ENCODE measurements at places on chromosomes 2 and 18.

DNA sequence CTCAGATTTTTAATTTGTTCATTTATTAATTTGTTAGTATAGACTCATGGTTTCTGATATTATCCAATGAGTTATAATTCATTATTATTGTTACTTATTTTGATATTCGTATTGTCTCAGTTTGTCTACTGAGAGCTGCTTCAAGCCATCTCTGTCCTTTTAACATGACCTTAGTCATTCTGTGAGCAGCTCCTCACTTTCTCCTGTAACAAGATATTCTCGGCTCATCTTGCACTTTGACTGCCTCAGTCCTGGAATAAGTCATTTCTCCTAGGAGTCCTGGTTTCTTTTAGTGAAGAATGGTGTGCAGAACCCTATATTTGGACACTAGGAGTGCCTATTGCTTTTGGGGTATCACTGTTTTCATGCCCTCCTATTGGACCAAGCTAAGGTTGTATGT is 13.2 kb downstream of the ASB1 start:
- no peak for DNase-seq

- DNase-seq = no peak
Observed at GRCh38 chr18:62280786-62281185, 44.3 kb upstream of the TNFRSF11A start.

DNA sequence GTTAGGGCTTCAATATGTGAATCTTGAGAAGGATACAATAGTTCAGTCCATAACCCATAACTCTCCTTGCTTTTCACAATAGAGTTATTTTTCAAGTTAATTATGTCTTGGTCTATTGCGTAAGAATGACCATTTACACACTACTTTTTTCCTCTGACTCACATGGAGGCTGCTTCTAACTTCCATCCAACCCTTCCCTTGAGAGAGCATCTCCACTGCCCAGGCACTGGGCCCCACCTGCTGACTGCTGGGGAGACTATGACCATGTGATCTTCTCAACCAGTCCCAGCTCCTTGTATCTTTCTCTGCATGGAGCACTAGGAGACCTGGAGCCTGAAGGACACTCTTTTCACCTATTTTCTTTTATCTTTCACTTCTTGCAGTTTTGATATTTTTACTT is 251.5 kb downstream of the GPD2 start:
- no peak for DNase-seq

- DNase-seq = no peak
Observed at GRCh38 chr2:225765820-225766219, 366.3 kb downstream of the NYAP2 start.

DNA sequence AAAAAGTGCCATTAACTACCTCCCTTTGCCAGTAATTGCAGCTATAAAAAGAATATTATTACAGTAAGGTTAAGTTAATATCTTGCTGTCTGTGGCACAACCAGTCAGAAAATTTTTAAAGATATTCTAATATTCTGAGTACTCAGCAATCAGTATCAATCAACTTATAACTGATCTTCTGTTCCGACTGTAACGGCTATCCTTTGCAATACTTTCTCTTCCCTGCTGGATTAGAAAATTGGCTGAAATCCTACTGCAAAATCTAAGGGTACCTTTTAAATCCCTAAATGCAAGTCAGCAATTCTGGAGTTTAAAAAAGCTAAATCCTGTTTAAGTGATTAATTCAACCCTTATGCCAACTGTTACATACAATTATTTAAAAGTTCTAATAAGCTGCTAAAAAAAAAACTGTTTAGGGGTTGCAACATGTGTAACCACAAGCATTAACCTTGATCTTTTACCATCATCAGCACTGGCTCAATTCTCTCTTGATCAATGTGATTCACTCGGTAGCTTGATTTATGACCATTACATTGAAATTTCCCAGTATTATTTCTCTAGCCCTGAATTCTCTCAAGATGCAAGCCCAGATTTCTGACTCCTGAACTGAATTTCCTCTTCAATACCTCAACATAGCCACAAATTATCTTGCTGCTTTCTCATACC is 20.5 kb downstream of the GAREM1 start:
- DNase-seq = no peak

- DNase-seq = no peak
Observed at GRCh38 chr2:111657351-111657975, 226.5 kb downstream of the ANAPC1 start.

DNA sequence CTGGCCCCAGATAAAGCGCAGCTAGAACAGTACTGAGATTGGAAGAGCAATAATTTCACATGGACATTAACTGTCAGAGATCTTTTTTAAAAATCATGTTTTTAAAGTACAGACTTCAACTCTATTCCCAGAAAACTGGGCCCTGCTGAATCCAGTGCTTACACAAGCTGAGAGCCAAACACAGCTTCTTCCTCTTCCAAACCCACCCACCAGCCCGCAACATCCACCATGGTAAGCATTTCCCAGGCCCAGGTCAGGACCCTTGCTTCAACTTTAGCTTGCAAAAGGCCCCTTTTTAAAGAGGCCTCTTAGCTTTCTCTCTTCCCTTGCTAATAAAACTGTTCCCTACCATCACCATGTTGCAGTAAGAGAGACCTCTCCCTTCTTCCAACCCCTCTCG is 2.1 kb downstream of the AAK1 start:
- no peak for DNase-seq

DNA sequence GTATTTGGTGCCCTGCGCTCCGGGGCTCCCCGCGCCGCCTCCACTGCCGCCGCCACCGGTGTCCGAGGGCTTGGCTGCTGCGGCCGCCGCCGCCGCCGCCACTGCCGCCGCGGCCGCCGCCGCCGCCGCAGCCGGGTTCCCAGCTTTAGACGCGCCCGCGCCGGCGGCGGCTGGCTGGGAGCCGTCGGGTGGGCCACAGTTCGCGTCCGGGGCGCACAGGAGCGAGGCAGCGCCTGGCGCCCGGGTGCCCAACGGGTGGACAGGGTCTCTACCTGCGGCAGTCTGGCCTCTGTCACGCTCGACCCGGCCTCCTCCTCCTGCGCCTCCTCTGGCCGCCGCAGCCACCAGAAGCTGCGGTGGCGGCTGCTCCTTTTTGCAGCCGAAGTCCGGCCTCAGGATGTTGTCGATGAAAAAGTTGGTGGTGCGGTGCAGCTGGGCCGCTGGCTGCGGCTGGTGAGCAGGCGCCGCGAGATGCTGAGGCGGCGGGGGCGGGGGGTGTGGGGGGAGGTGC is 951 bp downstream of the EN1 start:
- DNase-seq = no peak

- no peak for DNase-seq
Observed at GRCh38 chr2:206000776-206001175, 85.2 kb downstream of the INO80D start.

DNA sequence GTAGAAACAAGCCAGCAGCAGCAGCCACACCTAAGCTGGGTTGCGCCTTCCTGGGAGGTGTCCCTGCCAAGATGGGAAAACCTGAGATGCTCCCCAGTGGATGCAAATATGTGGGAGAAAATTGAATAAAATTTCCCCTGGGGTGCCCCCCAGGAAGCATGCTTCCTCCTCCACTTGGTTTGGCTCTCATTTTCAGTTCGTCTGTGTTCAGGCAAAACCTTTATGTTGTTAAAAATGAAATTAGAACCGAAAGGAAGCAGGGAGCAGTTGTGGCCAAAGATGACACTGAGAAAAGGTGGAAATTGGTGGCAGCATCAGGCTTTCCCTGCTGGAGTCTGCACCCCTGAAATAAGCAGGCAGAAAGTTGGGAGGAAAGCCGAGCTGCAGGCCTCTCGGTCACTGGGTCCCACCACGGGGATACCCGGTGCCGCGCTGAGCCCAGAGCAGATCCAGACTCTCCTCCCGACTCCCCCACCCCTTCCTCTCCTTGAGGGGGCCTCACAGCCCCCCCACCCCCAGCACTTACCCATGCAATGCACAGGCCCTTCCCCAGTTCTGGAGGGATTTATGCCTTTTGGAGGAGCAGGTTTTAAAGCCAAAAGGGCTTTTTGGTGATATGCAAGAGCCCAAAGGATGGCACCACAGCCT is 267.7 kb upstream of the SPRED2 start:
- DNase-seq = no peak

DNA sequence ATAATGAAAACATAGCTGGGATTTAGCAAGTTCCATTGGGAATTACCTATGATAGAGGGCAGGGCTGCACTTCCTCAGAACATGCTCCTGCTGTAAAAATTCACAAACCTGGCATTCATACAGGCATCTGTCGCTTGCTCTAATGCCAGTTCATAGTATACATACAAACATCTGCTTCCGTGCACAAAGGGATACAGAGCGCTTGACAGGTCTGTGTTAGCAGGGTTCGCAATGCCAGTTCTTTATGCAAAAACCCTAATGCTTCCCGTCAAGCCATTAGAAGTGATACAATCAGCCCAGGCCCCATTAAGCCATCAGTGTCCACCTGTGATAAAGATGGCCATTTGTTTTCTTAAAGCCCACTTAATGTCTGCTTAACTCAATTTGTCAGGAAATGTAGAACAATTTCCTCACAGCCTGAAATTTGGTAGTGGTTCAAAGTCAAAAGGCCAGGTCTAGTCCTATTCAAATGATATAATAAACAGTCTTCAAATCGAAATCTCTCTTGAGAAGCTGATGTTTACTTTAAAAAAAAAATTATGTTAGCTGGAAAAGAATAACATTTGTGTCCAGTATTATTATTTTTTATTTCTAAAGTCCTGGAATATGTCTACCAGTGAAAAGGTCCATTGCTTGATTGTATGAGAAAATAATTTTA is 556.3 kb downstream of the ARHGAP15 start:
- DNase-seq = no peak

DNA sequence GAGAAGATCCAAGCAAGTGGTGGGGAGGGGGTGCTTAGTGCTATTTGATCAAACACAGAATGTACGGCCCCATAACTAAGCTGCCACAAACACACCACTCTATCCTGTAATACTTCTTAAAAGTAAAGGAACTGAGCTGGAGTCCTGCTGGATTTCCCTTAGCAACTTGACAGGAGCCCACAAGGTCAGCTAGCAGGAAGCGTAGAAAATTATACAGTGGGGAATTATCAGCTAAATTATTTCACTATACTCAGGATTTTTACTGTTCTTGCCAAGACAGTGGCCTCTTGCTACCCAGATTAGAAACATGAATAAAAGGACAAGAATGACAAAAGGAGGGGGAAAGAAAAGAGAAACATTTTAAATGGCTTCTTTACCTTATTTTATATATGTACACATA is 217.1 kb downstream of the ZNF521 start:
- DNase-seq = no peak

- no peak for DNase-seq
Observed at GRCh38 chr2:239753401-239753837, 271.7 kb downstream of the NDUFA10 start.

DNA sequence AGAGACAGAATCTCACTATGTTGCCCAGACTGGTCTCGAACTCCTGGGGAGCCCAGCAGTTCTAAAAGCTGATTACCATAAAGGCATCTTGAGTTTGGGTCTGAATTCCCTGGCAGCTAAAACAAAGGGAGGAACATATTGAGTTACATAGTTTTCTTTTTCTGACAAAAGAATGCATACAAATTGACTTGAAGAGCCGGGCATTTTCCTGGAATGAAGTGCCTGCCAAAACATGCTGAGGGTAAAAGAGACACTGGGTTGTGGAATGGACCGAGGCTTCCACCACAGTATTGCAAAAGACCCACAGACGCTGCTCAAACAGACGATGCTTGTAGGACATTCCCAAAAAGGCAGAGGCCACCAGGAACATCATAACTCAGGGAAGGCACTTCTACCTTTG is 35.1 kb upstream of the ROCK2 start:
- no peak for DNase-seq

DNA sequence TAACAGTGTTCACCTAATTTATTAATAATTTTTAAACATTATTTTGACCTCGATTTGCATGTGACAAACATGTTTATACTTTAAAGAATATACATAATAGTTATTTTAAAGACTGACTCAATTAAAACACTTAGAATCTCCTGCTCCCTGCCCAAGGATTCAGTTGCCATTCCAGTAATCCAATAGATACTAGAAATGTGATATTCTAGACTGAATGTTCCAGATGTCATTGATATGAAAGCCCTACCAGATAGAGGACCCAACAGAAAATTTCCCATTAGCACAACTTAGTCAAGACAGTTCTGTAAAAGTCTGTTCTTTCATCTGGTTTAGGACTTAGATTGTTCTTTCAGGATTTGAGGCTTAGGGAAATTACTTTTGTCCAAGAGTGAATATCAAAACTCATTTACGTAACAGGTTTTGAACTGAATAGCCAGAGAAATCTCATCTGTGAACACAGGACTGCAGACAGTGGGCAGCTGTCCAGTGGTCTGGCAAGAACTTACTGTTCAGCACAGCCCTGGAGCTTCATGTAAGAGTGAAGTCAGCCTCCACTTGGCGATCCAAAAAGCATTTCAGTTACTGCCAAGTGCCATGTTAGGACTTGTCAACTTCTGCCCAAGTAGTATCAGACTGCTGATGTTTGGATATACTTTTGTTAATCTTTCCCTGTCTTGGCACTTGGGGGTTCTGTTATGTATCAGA is 77.5 kb downstream of the OSBPL6 start:
- DNase-seq = no peak

GRCh38 chr2:48173141-48173540 is 266.8 kb upstream of the FBXO11 start:
- no peak for DNase-seq

- DNase-seq = no peak
Observed at GRCh38 chr2:112877423-112877822, 33.5 kb upstream of the IL37 start.

GRCh38 chr2:169743549-169743948 is 9.9 kb downstream of the KLHL23 start:
- DNase-seq = no peak

DNA sequence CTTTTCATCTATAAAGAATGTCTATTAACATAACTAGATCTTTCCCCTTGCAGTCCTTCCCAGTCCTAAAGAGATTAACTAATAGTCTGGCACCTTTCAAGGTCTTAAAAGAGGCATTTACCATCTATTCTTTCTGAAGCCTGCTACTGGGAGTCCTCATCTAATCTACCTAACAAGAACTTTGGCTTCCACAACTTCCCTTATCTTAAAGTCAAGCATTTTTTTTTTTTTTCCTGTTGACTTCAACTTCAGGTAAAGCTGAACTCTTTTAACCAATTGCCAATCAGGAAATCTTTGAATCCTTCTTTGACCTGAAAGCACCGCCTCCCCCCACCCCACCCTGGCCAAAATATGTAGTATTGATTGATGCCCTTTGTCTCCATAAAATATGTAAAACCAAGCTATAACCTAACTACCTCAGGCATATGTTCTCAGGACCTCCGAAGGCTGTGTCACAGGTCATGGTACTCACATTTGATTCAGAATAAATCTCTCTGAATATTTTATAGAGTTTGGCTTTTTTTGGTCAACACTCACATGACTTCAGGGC is 168.6 kb downstream of the PTPRM start:
- no peak for DNase-seq

DNA sequence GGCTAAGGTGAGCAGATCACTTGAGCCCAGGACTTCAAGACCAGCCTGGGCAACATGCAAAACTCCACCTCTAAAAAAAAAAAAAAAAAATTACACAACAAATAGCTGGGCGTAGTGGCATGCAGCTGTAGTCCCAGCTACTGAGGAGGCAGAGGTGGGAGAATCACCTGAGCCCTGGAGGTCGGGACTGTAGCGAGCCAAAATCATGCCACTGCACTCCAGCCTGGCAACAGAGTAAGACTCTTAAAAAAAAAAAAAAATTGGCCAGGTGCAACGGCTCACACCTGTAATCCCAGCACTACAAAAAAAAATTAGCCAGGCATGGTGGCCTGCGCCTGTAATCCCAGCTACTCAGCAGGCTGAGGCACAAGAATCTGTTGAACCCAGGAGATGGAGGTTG is 7.3 kb downstream of the STARD7 start:
- DNase-seq = no peak

GRCh38 chr18:48615566-48616401 is 77.0 kb downstream of the CTIF start:
- no peak for DNase-seq
